ENCODE measurements at places on chromosomes 7 and 10.

GRCh38 chr7:106795877-106796231 is 69.2 kb upstream of the PIK3CG start:
- DNase-seq = no peak

DNA sequence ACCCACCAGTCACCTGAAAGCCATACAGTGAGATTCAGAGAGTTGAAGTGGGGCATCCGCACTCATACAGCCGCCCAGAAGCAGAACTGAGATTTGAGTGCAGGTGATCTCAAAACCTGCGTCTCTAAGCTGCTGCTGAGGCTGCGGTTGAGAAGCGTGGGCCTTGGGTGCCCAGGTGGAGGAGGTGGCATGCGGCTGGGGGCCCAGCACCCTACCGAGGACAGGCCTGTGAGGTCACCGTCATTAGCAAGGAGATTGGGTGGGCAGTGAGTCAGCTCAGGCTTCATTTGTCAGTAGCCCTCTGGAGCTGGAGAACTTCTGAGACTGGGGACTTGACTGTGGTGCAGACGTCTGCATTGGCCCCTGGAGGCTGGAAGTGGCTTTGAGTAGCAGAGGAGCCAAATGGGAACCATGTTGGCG is 29.8 kb downstream of the ZMIZ1 start:
- no peak for DNase-seq

GRCh38 chr7:133139350-133139749 is 57.5 kb upstream of the CHCHD3 start:
- DNase-seq = peak; percentile 13

- DNase-seq = no peak
Observed at GRCh38 chr7:47715631-47716068, 133.7 kb upstream of the TNS3 start.

- no peak for DNase-seq
Observed at GRCh38 chr7:510782-511281, 8.8 kb downstream of the PDGFA start.

Measured in skeletal muscle cell (primary cell).